Natural killer cell treated with Interleukin-12 subunit alpha and Interleukin-12 subunit beta and Interleukin-15 and Interleukin-18, amount 100 ng/mL, for 72 hours (primary cell): ENCODE measurements at places on chromosomes 4 and X. TPM values are rescaled to one million over a fixed set of nuclear protein-coding genes. Genes with fewer than 3 reads are reported as not detected.

DNA sequence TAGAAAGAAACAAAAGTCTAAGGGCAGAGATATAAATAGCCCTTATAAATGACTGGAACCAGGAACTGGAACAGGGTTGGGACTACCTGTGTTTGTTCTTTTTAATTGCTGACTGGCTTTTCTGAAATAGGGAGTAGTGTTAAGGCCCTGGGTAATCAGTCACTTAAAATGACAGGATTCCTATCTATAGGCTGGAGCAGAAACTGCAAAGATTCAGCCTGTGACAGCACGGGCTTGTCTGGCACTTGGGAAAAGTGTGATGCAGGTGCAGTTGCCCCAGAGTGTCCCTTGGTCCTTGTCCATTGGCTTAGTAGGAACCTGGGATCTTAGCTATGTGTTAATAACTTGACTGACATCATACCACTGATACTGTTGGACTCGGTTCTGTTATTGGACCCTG is 14.7 kb upstream of the PLAC8 start:
- H3K4me1 ChIP-seq = peaks cover 27% of the 10 kb centered on the region
- H3K27me3 ChIP-seq = no peaks in the 10 kb centered on the region
- H3K27ac ChIP-seq = peak overlapping the region; percentile 84
- H3K36me3 ChIP-seq = peaks cover 5% of the 10 kb centered on the region
- no peak overlapping the region for H3K4me3 ChIP-seq
- no peak for DNase-seq

DNA sequence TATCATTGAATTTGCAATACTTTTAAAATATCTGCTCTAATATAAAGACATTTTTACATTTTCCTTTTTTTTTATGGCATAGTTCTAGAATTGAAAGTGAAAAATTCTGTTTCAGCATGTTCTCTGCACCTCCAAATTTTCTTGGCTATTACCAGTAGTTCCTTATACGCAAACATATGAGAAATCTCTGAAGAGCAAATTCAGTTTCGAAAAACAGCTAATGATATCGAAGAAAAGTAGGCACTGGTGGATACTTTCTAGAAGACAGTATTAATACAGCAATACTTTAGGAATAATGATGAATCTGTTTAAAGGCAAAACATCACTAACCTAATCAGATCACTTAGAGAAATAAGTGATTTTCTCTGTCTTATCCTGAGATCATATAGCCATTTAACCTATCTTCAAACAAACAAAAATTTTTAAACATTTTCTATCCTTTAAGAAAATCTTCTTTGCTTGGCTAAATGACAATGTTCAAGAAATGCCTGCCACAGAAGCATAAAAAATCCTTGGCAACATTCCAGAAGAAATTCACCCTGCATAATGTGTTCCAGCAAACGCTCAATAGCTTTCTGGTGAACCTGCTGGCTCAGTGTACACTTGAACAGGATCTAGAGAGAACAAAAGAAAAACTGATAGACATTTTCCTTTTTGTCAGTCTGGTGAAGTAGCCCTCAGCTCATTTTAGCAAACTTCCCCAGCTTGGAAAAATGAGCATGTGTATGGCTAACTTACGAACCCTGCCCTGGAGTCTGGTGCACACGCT is 51.2 kb upstream of the KLF3 start:
- H3K27me3 ChIP-seq = no peaks in the 10 kb centered on the region
- H3K4me1 ChIP-seq = peaks cover 11% of the 10 kb centered on the region
- H3K4me3 ChIP-seq = no peak overlapping the region
- H3K27ac ChIP-seq = no peak overlapping the region
- no peaks in the 10 kb centered on the region for H3K36me3 ChIP-seq
- no peak for DNase-seq

GRCh38 chr4:36168127-36168878 is 76.0 kb downstream of the ARAP2 start:
- H3K27ac ChIP-seq = peak overlapping the region; percentile 44
- H3K36me3 ChIP-seq = peaks cover 10% of the 10 kb centered on the region
- peaks cover 18% of the 10 kb centered on the region for H3K4me1 ChIP-seq
- H3K4me3 ChIP-seq = peak overlapping the region; percentile 27
- no peaks in the 10 kb centered on the region for H3K27me3 ChIP-seq
- no peak for DNase-seq

GRCh38 chr4:74764119-74764518 is 30.2 kb downstream of the BTC start:
- no peaks in the 10 kb centered on the region for H3K27me3 ChIP-seq
- DNase-seq = no peak
- H3K36me3 ChIP-seq = peaks cover 4% of the 10 kb centered on the region
- H3K4me1 ChIP-seq = no peaks in the 10 kb centered on the region
- H3K27ac ChIP-seq = no peak overlapping the region
- H3K4me3 ChIP-seq = no peak overlapping the region

DNA sequence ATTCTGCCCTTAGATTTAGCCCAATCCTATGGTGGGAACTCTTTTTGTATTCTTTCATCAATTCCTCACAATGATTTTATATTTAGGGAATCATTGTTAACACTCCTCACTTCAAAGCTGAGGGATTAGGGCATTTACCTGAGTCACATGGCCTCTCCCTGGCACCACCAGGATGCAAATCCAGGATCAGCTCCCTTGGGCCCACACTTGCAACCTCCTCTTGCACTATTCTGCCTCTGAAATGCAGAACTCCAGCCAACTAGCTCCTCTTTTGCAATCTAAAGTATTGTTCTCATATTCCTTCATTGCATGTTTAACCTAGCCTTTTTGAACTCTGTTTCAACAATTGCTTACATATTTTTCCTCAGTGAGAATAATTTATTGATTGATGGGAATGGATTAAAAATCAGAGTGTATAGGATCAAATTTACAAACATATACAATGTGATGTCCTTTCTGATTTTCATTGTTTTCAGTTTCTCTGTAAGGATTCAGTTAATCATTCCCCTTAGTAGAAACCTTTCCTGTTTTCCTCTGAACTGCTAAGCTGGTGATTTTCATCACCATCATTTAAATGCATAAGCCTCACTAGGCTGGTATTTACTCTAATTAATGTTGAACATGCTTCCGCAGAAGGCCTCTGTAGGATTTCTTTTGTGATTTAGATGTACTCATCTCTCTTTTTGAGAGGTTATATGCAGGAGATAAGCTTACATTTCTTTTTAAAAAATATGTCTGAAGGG is 3.3 kb upstream of the RELL1 start:
- H3K4me3 ChIP-seq = no peak overlapping the region
- no peaks in the 10 kb centered on the region for H3K36me3 ChIP-seq
- H3K27me3 ChIP-seq = no peaks in the 10 kb centered on the region
- H3K4me1 ChIP-seq = peaks cover 18% of the 10 kb centered on the region
- H3K27ac ChIP-seq = no peak overlapping the region

SLC6A14 gene
- not detected for total RNA-seq

DNA sequence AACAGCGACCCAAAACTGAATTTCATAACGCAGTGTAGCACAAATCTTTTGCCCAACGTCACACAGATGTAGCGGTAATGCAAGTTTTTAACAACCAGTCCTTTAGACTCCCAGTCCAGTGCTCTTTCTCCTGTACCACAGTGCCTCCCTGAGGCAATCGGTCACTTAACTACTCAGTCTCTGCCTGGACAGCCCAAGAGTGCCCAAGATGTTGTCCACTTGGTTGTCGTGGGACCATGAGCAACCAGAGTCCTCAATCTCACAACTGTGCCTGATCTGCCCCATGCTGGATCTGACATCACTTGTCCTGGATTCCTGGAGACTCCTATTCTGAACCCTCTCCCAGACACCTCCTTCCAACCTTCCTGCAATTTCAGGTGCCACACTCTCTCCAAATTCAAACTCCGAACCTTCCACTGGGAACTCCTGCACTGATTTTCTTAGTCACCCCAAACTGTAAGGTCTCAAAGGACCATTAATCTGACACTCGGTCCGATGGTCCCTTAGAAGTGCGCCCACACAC is 702 bp downstream of the MMGT1 start:
- no peaks in the 10 kb centered on the region for H3K27me3 ChIP-seq
- H3K27ac ChIP-seq = peak overlapping the region; percentile 89
- no peak for DNase-seq
- peak overlapping the region; percentile 99 for H3K4me3 ChIP-seq

SPCS3 gene
- total RNA-seq = 239 TPM

DNA sequence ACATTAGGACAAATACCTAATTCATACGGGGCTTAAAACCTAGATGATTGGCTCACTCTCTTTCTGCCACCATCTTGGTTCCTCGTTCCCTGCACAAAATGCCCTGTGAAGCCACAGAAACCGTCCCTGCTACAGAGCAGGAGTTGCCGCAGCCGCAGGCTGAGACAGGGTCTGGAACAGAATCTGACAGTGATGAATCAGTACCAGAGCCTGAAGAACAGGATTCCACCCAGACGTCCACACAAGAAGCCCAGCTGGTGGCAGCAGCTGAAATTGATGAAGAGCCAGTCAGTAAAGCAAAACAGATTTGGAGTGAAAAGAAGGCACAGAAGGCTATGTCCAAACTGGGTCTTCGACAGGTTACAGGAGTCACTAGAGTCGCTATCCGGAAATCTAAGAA is 34.3 kb downstream of the TRIM61 start:
- no peak overlapping the region for H3K4me3 ChIP-seq
- no peaks in the 10 kb centered on the region for H3K36me3 ChIP-seq
- H3K27ac ChIP-seq = no peak overlapping the region
- H3K27me3 ChIP-seq = peaks cover 18% of the 10 kb centered on the region

DNA sequence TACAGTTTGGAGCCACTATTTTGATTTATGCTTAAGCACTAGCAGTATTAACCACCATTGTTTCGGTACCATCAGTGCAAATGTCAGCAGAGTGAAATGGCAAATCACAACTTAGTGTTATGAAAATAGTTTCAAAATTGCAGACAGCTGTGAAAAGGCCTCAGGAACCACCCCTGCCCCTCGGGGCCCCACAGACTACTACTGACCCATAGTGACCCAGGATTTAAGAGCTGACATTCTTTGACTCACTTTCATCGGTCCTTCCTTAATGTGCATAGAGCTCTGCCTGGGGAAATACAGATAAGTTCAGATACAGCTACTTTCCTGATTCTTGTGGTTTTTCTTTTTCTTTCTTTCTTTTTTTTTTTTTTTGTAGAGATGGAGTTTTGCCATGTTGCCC is 3.3 kb upstream of the BBS7 start:
- DNase-seq = no peak
- no peak overlapping the region for H3K4me3 ChIP-seq
- peaks cover 17% of the 10 kb centered on the region for H3K4me1 ChIP-seq
- H3K36me3 ChIP-seq = no peaks in the 10 kb centered on the region
- H3K27me3 ChIP-seq = peaks cover 20% of the 10 kb centered on the region

DNA sequence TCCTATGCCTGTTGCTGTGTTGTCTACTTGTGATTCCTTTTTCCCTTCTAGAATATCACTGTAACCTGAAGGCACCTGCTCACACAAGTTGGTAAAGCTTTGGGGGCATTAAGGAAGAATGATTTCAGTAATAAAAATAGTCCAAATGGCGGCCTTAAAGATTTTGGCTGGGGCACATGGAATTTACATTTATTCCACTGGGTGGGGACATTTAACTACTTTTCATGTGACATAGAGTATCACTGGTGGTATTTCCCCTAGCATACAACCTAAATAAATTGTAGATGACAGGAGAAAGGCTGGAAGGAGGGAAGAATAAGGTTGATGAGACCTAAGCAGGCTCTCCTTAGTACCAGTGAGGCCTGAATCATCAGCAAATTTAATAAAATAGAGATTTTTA is 121.8 kb upstream of the EDA2R start:
- no peaks in the 10 kb centered on the region for H3K4me1 ChIP-seq
- H3K36me3 ChIP-seq = no peaks in the 10 kb centered on the region
- DNase-seq = no peak
- H3K4me3 ChIP-seq = no peak overlapping the region
- no peak overlapping the region for H3K27ac ChIP-seq

GPR50 gene
- total RNA-seq = not detected

NPFFR2 gene
- not detected for total RNA-seq

FDCSP gene
- total RNA-seq = not detected

DNA sequence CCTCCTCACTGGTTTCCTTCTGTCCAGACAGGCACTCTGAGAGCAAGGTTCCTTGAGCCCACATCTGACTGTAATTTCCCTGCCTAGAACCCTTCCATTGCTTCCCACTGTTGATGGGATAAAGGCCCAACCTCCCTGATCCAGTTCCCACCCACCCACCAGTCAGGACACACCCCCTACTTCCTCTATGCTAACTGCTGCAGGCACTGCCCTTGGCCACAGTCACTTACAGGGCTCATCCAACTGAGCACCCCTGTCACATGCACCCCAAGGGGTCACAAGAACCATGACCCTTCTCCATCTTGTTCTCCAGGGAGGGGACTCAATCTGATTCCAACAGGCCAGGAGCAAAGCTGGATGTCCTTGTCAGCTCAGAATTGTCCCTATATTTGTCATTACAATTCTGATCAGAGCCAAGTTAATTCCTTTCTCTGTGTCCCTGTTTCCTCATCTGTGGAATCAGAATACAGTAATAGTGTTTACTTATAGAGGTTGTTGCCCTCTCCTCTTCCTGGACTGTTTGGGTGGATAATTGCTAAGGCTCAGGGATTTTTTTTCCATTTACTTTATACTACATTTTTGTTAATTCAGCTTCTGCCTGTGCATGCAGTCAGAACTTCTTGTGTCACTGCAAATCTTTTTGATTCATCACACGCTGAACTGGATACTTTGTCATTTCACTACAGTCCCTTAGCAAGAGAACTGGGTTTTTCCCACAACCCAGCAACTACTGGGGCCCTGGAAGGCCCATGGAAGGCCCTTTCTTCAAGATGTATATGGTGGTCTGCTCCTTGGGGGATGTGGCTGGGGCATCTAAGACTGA is 105.6 kb upstream of the MAMLD1 start:
- no peak overlapping the region for H3K4me3 ChIP-seq
- H3K4me1 ChIP-seq = peaks cover 2% of the 10 kb centered on the region
- no peak for DNase-seq
- no peaks in the 10 kb centered on the region for H3K36me3 ChIP-seq

DNA sequence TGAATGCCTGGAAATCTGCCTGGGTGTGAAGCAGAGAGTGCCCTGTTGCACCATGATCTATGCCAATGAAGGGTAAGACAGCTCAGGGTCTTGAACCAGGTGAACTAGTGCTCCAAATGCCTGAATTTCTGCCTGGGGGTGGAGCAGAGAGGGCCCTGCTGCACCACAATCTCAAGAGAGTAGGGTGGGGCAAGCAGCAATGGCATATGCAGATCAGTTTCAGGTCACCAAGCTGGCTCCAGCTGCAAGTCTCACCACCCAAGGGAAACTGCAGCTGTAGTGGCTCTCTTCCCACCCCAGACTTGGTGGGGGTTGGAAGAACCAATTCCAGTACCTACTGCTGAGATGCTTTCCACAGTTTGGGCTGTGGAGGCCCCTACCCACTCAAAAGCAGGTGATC is 147.0 kb downstream of the SPANXN1 start:
- H3K4me3 ChIP-seq = no peak overlapping the region
- H3K36me3 ChIP-seq = no peaks in the 10 kb centered on the region
- H3K4me1 ChIP-seq = no peaks in the 10 kb centered on the region
- no peaks in the 10 kb centered on the region for H3K27me3 ChIP-seq
- no peak for DNase-seq

- no peaks in the 10 kb centered on the region for H3K27me3 ChIP-seq
- no peak for DNase-seq
- no peak overlapping the region for H3K4me3 ChIP-seq
- H3K27ac ChIP-seq = no peak overlapping the region
Measured at GRCh38 chrX:155747520-155747919, 133.6 kb upstream of the VAMP7 start.

- no peak overlapping the region for H3K4me3 ChIP-seq
- no peaks in the 10 kb centered on the region for H3K4me1 ChIP-seq
- H3K27ac ChIP-seq = no peak overlapping the region
- no peaks in the 10 kb centered on the region for H3K27me3 ChIP-seq
Measured at GRCh38 chr4:59945716-59946115, 1254.4 kb upstream of the ADGRL3 start.

CNKSR2 gene
- 0.98 TPM for total RNA-seq

- H3K36me3 ChIP-seq = no peaks in the 10 kb centered on the region
- H3K27me3 ChIP-seq = no peaks in the 10 kb centered on the region
- no peak overlapping the region for H3K27ac ChIP-seq
- DNase-seq = no peak
- peaks cover 10% of the 10 kb centered on the region for H3K4me1 ChIP-seq
- H3K4me3 ChIP-seq = no peak overlapping the region
Measured at GRCh38 chr4:153113061-153113837, 91.0 kb upstream of the TRIM2 start.
